ENCODE measurements at places on chromosomes 5 and 9. TPM values are rescaled to one million over a fixed set of nuclear protein-coding genes. Genes with fewer than 3 reads are reported as not detected.

DNA sequence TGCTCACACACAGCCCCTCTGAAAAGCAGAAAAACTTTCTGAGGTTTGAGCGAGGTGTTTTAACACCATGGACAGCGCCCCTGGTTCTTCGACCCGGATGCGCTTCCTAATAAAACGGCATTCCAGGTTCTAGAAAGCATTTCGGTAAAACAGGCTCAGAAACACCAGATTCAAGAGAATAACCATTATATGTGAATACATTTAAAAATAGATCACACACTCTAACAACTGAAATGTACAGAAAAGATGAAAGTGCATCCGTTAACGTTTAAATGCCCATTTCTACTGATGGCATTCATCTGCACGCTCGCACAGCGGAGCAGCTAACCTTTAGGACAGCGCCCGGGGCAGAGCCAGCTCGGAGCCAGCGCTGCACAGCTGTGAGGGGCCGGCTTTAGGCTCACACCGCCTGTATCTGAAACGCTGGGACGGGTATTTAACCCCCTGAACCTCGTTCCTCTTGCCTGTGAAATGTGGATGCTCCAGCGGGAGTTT lies 26.3 kb upstream of the TENT4A start:
- H3K27ac ChIP-seq, result no peak overlapping the region
- peaks cover 2% of the 10 kb centered on the region for H3K36me3 ChIP-seq
- no peak for DNase-seq
- H3K4me1 ChIP-seq, result peaks cover 2% of the 10 kb centered on the region

DNA sequence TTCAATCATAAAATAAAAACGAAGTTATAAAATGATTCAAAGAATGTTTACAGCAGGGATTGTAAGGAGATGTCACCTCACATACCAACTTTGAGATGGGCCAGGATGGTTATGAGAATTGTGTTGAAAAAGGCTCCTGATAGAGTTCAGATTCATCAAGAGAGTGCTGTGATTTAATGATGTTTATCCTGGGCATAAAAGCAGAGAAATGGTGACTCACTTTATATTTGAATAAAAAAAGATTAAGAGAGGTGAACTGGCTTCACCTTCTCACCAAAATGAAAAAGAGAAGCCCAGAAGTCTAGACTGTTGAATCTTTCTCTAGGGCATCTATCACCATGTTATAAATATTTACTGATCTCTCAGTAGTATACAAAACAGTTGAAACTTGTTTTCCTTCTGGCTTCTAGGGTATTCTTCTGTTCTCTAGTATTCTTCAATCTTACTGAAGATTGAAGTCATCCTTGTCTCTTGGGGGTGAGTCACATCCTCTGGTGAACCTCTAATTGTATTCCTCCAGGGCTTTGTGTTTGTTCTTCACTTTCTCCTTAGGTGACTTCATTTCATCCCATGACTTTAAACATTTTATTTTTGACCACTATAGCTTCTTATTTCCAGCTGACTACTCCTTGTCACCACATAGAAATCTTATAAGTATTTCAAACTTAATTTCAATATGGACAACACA lies 1237.3 kb upstream of the C9orf72 start:
- no peaks in the 10 kb centered on the region for H3K36me3 ChIP-seq
- no peak overlapping the region for H3K27ac ChIP-seq
- H3K4me3 ChIP-seq, result no peak overlapping the region
- no peaks in the 10 kb centered on the region for H3K4me1 ChIP-seq
- no peak for DNase-seq

- H3K27me3 ChIP-seq, result no peaks in the 10 kb centered on the region
- no peak overlapping the region for H3K4me3 ChIP-seq
- no peak for DNase-seq
Observed at GRCh38 chr5:55517804-55518203, 17.0 kb downstream of the PLPP1 start.

- DNase-seq, result no peak
- H3K27me3 ChIP-seq, result peaks cover 60% of the 10 kb centered on the region
- H3K27ac ChIP-seq, result no peak overlapping the region
- no peak overlapping the region for H3K4me3 ChIP-seq
- H3K36me3 ChIP-seq, result no peaks in the 10 kb centered on the region
- H3K4me1 ChIP-seq, result peaks cover 6% of the 10 kb centered on the region
Observed at GRCh38 chr5:176614805-176615478, 5.0 kb upstream of the GPRIN1 start.

Gene ETF1
- total RNA-seq, result 68.1 TPM

DNA sequence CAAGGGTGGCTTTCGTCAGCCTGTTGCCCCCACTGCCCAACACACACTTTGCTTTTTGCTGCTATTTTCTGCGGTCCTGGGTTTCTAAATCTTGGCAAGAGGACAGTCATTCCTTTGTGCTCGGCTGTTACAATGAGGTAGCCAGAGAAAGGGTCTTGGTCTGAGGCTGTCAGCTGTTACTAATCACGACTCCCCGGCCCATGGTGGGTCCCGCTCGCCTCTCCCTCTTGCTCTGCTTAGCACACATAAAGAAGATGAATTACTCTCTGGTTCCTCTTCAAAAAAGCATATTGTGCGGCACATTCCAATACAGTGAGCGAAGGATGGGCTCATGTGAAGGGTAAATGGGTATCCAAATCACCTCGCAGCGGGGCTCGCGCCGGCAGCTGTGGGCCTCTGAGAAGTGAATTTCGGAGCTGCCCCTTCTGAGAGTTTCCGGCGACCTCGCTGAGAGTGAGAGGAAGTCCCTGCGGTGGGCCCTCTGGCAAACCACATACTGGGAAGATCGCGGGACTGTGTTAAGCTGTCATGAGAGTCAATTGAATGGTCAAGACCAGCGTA lies 56.0 kb downstream of the SLC1A3 start:
- H3K27ac ChIP-seq, result no peak overlapping the region
- H3K36me3 ChIP-seq, result no peaks in the 10 kb centered on the region
- no peak overlapping the region for H3K4me3 ChIP-seq
- peaks cover 2% of the 10 kb centered on the region for H3K4me1 ChIP-seq
- DNase-seq, result no peak
- H3K27me3 ChIP-seq, result peaks cover 19% of the 10 kb centered on the region

Gene SPACA9
- 4.1 TPM for total RNA-seq

DNA sequence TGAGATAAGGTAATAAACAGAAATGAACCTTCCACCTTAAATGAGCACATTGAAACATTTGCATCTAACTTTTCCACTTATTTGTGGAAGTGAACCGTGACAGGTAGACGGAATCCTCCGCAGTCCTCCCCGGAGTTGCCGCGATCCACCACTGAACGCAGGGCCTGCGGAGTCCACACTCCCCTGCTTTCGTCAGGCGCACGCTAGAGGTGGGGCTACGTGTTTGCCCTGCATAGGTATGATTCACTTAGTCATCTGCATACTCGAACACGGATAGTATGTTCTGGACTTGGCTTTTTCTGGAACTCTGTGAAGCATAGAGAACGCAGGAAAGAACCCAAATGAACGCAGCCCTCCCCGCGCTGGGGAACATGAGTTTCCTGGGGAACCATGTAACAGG lies 272.8 kb upstream of the IRX4 start:
- no peaks in the 10 kb centered on the region for H3K36me3 ChIP-seq
- no peak overlapping the region for H3K27ac ChIP-seq
- peaks cover 2% of the 10 kb centered on the region for H3K27me3 ChIP-seq
- no peaks in the 10 kb centered on the region for H3K4me1 ChIP-seq
- no peak overlapping the region for H3K4me3 ChIP-seq

DNA sequence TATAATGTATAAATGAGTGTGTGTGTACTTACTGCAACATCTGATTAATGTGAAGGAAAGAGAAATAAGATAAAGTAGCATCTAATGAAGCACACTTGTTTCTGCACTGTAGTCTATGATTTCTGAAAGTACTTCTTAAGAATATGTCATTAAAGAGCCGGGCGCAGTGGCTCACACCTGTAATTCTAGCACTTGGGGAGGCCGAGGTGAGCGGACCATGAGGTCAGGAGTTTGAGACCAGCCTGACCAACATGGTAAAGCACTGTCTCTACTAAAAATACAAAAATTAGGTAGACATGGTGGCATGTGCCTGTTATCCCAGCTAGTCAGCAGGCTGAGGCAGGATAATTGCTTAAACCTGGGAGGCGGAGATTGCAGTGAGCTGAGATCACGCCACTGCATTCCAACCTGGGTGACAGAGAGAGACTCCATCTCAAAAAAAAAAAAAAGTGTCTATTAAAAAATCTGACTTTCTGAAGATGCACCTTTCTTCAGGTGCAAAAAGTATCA lies 556.9 kb downstream of the PTPRD start:
- H3K4me1 ChIP-seq, result no peaks in the 10 kb centered on the region
- H3K27me3 ChIP-seq, result no peaks in the 10 kb centered on the region
- no peak overlapping the region for H3K27ac ChIP-seq

Gene FBP2
- not detected for total RNA-seq

DNA sequence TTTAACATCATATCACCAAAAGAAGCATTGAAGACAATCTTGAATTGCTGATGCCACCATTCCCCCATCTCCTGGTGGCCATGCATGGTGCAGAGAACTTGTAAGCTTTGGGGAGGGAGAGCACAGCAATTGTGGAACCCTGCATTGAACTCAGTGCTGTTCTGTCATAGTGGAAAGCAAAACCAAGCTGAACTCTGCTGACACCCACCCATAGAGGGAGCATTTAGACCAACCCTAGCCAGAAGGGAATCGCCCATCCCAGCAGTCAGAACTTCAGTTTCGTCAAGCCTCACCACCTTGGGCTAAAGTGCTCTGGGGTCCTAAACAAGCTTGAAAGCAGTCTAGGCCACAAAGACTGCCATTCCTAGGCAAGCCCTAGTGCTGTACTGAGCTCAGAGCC lies 37.4 kb upstream of the RUSC2 start:
- no peak overlapping the region for H3K4me3 ChIP-seq
- H3K4me1 ChIP-seq, result no peaks in the 10 kb centered on the region
- H3K27ac ChIP-seq, result no peak overlapping the region
- peaks cover 29% of the 10 kb centered on the region for H3K27me3 ChIP-seq
- DNase-seq, result no peak

- H3K27ac ChIP-seq, result no peak overlapping the region
- no peak for DNase-seq
- no peak overlapping the region for H3K4me3 ChIP-seq
- peaks cover 20% of the 10 kb centered on the region for H3K36me3 ChIP-seq
- no peaks in the 10 kb centered on the region for H3K27me3 ChIP-seq
Observed at GRCh38 chr9:77215874-77216273, 38.5 kb downstream of the VPS13A start.

Gene SH3GL2
- not detected for total RNA-seq

Gene ROR2
- total RNA-seq, result 0.08 TPM

DNA sequence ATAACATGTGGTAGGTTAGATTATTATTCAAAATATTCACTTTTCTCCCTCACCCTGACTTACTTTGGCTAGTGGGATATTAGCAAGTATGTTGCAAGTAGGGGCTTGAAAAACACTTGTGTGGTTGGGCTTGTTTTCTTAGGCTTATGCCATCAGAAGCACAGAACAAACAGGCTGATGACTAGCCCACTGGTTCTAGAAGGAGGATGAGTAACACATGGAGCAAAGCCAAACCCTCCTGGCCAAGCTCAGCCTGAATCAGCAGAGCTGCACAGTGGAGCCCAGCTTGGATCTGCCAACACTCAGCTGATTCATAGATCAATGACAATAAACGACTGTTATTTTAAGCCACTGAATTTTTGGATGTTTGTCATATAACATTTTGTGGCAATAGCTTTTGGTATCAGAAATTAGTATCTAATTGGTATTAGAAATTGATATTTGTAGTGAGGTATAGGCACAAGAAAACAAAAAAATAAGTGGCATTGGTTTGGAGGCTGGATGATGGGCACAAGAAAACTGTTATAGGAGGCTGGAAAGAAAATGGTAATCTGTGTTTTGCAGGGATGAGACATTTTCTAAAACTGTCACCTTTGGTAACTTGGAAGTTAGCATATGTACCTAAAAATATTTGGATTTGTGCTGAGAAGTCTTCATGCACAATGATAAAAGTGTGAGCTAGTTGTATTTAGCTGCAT lies 46.1 kb upstream of the ZBED3 start:
- H3K4me1 ChIP-seq, result peaks cover 3% of the 10 kb centered on the region
- no peak for DNase-seq
- H3K27me3 ChIP-seq, result peaks cover 6% of the 10 kb centered on the region
- no peak overlapping the region for H3K4me3 ChIP-seq
- H3K27ac ChIP-seq, result no peak overlapping the region
- no peaks in the 10 kb centered on the region for H3K36me3 ChIP-seq

DNA sequence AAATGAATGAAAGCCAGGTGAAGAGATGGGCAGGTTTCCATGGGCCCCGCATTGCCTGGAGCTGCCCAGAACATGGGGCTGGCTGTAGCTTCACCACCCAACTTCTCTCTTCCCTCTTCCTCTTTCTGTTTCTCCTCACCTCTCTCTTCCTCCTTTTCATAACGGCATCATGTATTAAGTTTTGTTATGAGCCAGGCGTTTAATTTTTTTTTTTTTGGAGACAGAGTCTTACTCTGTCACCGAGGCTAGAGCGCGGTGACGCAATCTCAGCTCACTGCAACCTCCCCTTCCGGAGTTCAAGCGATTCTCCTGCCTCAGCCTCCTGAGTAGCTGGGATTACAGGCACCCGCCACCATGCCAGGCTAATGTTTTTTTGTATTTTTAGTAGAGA lies 13.0 kb upstream of the SPINK4 start:
- no peaks in the 10 kb centered on the region for H3K36me3 ChIP-seq
- peak overlapping the region; percentile 5 for H3K27ac ChIP-seq
- H3K4me1 ChIP-seq, result peaks cover 13% of the 10 kb centered on the region
- DNase-seq, result no peak
- H3K4me3 ChIP-seq, result no peak overlapping the region

GRCh38 chr5:7541898-7542297 lies 146.0 kb downstream of the ADCY2 start:
- no peak overlapping the region for H3K4me3 ChIP-seq
- H3K36me3 ChIP-seq, result no peaks in the 10 kb centered on the region
- no peak overlapping the region for H3K27ac ChIP-seq
- no peaks in the 10 kb centered on the region for H3K27me3 ChIP-seq
- DNase-seq, result no peak

Gene ZNF484
- 13.9 TPM for total RNA-seq
